ENCODE measurements at places on chromosomes 3 and 15. TPM values are rescaled to one million over a fixed set of nuclear protein-coding genes. Genes with fewer than 3 reads are reported as not detected.

The SHC4 gene
- 6.2 TPM for total RNA-seq

The GNAT1 gene
- not detected for total RNA-seq

The C3orf52 gene
- total RNA-seq, result 2.1 TPM

The MLF1 gene
- total RNA-seq, result 14.3 TPM

The FMN1 gene
- 26.6 TPM for total RNA-seq

The PRSS50 gene
- total RNA-seq, result not detected

The TGM4 gene
- total RNA-seq, result not detected

The TFG gene
- 67.7 TPM for total RNA-seq

The ADCY5 gene
- total RNA-seq, result 42.6 TPM

The ONECUT1 gene
- total RNA-seq, result not detected

The B3GNT5 gene
- total RNA-seq, result 11.2 TPM

The COPS2 gene
- 82.4 TPM for total RNA-seq

The GOLGA8N gene
- 19.4 TPM for total RNA-seq

The HAPLN3 gene
- 27.9 TPM for total RNA-seq

The OR5K2 gene
- not detected for total RNA-seq

The ANKRD63 gene
- not detected for total RNA-seq

The KIF7 gene
- total RNA-seq, result 15.3 TPM

The SIDT1 gene
- total RNA-seq, result 1.00 TPM

The MAGEF1 gene
- total RNA-seq, result 31.3 TPM

The GABRR3 gene
- not detected for total RNA-seq

The HIGD2B gene
- not detected for total RNA-seq

The CNTN6 gene
- total RNA-seq, result 2.1 TPM

The ATP13A5 gene
- total RNA-seq, result not detected

The SLC25A26 gene
- total RNA-seq, result 13.0 TPM

The TKT gene
- 125 TPM for total RNA-seq

The SMCO1 gene
- not detected for total RNA-seq

The CYP8B1 gene
- 0.14 TPM for total RNA-seq

The PRR23A gene
- not detected for total RNA-seq

The FBXW12 gene
- total RNA-seq, result not detected

The PAQR5 gene
- 1.2 TPM for total RNA-seq

The DISP2 gene
- 0.32 TPM for total RNA-seq

The COPB2 gene
- total RNA-seq, result 112 TPM

The DUOXA2 gene
- not detected for total RNA-seq

The COLQ gene
- 2.2 TPM for total RNA-seq

The STRIT1 gene
- not detected for total RNA-seq

The GP5 gene
- 0.09 TPM for total RNA-seq

The RHOV gene
- not detected for total RNA-seq

The NR2E3 gene
- not detected for total RNA-seq

The LRRIQ4 gene
- total RNA-seq, result not detected

The KCNMB2 gene
- not detected for total RNA-seq

The UBXN7 gene
- 41.5 TPM for total RNA-seq

The CFAP100 gene
- total RNA-seq, result not detected

The SNRPN gene
- 59.1 TPM for total RNA-seq

The RAD54L2 gene
- total RNA-seq, result 21.2 TPM

The LYZL4 gene
- total RNA-seq, result not detected

The COX5A gene
- 90.6 TPM for total RNA-seq

The C3orf22 gene
- not detected for total RNA-seq

The GHSR gene
- total RNA-seq, result not detected

The GOLGA6B gene
- total RNA-seq, result not detected
